Pancreas (tissue), 10 donors: ENCODE measurements at places on chromosomes 12 and 14. TPM values are rescaled to one million over a fixed set of nuclear protein-coding genes. Genes with fewer than 3 reads are reported as not detected.

Gene SYNE2
- polyA plus RNA-seq: 57.5 TPM

Gene RCOR1
- polyA plus RNA-seq: 2.8 TPM

Gene WNT1
- not detected for polyA plus RNA-seq

Gene MYO1H
- polyA plus RNA-seq: not detected

Gene SCN8A
- 2.1 TPM for polyA plus RNA-seq

Gene SLCO1A2
- polyA plus RNA-seq: 0.21 TPM

Gene STXBP6
- 9.9 TPM for polyA plus RNA-seq

Gene ABCD2
- 0.05 TPM for polyA plus RNA-seq

GRCh38 chr12:75747572-75748021 lies 236.2 kb upstream of the KRR1 start:
- DNase-seq: no peak

DNA sequence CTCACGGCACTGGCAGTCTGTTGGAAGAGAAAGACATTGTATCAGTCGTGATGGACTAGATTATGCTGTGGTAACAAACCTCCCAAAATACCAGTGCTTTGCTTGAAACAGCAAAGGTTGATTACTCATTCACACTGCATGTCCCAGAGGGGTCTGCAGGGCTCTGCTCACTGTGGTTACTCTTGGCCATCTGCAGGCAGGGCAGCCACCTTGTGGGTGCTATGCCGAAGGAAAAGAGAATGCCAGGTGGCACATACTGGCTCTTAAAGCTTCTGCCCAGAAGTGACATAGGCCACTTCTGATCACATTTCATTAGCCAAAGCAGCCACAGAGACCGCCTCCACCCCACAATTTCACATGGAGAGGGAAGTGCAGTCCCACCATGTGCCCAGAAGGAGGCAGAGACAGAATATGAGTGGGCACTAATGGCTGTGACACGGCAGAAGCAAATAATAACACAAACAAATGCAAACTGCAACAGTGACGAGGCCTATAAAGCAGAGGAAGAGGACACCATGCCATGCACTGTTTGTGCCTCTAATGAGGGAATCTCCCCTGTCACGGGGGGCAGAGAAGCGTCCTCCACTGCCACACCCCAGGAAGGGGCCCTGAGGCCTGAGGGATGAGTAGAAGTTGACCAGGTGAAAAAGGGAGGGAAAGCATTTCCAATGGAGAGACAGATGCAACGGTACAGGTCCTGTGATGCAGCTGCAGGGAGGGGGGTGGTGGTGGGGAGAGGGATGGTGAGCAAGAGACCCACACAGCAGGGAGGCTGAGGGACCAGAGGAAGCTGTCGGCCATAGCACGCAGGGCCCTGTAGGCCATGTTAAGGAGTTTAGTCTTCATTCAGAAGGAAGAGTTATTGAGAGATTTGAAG lies 51.7 kb upstream of the KICS2 start:
- no peak for DNase-seq

DNA sequence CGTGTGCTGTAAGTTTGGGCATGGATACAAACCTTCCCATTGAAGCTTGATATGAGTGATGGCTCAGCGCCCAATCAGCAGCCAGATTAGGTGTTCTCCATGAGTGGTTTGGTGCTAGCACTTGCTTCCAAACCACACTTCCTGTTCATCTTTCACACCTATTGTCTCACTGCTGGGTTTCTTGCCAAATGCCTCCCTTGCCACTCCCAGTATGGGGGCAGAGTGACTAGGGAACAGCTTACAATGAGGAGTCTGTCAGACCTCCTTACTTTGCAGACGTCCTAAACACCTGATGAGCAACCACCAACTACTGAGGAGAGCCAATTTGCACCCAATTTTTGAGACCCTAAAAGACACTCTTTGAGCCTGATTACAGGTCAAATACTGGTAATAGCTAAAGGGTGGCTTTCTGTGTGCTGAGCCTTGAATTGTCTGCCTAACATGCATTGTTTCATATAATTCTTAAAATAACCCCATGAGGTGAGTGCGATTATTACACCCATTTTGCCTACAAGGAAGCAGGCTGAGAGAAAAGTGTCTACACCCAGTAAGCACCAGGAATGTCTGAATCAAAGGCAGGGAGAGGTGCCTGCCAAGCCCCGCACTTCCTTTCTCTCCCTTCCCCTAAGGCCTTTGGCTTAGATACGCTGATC lies 48.4 kb upstream of the FOS start:
- no peak for DNase-seq

GRCh38 chr12:22322091-22322490 lies 12.4 kb downstream of the ST8SIA1 start:
- DNase-seq: no peak

DNA sequence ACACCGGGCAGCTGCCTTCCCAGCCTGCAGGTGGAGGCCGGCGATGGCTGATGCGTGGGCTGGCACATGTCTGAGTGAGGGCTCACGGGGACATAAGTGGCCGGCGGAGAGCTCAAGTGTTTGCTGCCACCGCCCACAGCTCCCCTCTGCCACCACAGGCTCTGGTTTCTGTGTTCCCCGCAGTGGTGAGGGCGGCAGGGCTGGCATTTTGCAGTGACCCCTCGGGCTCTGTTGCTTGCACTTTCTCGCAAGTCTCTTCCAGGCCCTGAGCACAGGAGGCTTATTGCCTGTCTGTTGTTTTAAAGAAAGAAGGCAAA lies 271.0 kb upstream of the RTL1 start:
- DNase-seq: no peak

DNA sequence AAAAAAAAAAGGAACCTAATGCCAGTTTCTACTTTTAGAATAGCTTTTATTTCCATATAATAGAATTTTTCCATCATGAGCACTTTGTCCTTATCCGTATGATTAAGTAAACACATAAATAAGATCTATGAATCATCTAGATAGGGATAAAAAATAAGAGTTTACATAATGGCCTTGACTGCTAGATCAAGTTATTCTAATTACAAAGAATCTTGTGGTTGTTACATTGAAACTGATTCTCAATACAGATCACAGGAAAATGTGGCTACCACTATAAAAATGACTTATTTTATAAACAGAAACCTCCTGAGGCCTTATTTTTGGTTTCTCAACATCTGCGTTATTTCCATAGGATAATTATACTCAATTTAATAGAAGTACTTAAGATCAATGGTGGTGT lies 34.4 kb upstream of the NDUFA12 start:
- DNase-seq: no peak

GRCh38 chr14:63848890-63849289 lies 3.9 kb upstream of the SYNE2 start:
- no peak for DNase-seq

DNA sequence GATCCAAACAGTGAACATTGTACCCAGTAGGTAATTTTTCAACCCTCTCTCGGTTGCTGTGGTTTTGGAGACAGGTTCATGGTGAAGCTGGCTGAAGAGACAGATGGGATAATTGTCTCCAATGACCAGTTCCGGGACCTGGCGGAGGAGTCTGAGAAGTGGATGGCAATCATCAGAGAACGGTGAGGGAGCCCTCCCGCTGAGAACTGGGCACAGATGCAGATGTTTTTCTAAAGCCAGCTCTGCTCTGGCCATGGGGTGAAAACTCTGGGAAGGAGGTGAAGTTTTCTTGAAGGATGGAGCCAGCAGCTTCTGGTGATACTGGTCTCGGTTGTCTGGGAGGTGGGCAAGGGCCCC lies 6.2 kb downstream of the KHNYN start:
- no peak for DNase-seq

- DNase-seq: peak; percentile 25
Observed at GRCh38 chr14:64501411-64502171, 2.0 kb downstream of the ZBTB25 start.

DNA sequence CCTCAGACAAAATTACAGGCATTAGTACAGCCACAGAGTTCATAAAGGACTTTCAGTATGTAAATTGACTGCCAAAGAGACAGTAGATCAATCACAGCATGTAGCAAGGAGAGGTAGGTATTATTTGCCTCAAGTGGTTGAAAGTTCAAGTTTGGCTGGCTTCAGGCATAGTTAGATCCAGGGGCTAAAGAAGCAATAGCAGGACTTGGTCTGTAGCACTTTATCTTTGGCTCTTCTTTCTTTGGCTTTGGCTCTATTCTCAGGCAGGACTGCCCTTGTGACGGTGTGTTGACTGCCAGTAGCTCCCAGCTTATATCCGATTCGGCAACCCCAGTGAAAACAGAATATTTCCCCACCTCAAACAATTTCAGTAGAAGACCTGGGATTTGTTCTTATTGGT lies 346.0 kb upstream of the TBX3 start:
- no peak for DNase-seq

- no peak for DNase-seq
Observed at GRCh38 chr12:20174528-20175175, 193.7 kb upstream of the PDE3A start.

- no peak for DNase-seq
Observed at GRCh38 chr12:93404961-93405849, 27.5 kb downstream of the NUDT4 start.

DNA sequence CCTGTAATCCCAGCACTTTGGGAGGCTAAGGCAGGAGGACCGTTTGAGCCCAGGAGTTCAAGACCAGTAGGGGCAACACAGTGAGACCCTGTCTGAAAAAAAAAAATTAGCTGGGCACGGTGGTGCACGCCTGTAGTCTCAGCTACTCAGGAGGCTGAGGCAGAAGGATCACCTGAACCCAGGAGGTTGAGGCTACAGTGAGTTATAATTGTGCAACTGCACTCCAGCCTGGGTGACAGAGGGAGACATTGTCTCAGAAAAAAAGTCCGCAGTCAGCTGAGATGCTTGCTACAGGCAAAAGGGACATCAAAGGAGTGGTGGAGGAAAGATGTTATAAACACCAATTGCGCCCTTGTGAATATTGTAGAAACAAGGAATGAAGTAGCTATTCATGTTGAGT lies 77.8 kb downstream of the NDUFA12 start:
- DNase-seq: no peak

DNA sequence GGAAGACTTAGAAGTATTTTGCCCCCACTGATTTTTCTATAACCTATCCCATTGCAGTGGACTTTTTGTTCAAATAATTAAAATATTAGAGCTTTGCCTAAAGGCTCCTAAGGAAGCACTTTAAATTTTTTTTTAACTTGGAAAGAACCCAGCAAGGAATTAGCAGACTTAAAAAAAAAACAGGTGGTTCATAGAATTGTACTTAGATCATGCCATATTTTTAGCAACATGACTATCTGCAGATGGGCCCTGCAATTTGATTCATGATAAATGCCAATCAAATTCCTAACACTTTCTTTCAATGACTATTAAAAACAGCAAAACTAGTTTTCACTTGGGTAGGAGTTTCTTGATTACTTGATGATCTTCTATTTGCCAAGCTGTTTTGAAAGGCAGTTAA lies 11.5 kb downstream of the ADAMTS20 start:
- no peak for DNase-seq

DNA sequence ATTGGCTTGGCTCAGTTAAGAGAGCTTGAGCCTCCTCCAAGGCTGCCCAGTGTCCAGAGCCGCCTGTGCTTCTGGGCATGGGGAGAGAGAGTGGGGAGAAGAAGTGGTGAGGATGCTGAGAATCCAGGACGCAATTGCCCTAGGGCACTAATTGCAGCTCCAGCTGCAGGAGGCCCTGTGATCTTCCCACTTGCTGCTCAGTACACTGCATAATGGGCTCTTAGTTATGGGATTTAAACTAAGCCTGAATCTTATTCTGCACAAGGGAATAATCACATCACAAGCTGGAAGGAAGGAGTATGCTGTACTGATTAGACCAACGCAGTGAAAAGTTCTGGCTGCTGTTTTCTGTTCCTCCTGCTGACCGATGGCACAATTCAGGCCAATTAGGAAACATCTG lies 101.0 kb upstream of the PRMT8 start:
- no peak for DNase-seq

DNA sequence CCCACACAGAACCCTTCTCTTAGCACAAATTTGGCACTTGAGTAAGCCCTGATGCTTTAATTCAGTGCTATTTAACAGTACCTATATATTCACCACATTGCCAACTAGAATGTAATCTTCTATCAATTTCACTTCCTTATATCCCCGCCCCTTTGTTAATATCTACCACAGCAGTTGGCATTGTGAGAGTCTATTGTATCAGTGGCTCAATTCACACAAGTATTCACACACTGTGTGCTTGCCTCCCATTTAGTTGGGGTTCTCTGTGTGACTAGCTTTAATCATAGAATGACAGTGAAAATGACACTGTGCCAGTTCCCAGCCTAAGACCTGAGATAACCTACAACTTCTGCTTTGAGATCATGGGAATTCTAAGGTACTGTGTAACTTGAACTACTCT lies 103.1 kb downstream of the SEC23A start:
- no peak for DNase-seq

DNA sequence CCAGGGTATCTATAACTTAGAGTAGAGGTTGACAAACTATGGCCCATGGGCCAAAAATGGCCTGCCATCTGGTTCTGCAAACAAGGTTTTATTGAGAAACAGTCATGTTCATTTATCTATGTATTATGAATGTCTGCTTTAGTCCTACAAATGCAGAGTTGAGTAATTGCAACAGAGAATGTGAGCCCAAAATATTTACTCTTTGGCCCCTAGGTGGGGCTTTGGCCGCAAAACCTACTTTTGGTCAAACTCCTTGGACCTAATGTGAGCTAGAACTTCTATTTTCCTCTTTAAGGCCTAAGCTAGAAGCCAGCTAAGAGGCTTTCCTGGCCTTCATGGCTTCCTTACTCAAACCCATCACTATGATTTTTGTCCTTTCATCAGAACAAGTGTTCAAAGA lies 379.1 kb downstream of the NELL2 start:
- DNase-seq: no peak
